ENCODE measurements at places on chromosomes 13 and 19.

DNA sequence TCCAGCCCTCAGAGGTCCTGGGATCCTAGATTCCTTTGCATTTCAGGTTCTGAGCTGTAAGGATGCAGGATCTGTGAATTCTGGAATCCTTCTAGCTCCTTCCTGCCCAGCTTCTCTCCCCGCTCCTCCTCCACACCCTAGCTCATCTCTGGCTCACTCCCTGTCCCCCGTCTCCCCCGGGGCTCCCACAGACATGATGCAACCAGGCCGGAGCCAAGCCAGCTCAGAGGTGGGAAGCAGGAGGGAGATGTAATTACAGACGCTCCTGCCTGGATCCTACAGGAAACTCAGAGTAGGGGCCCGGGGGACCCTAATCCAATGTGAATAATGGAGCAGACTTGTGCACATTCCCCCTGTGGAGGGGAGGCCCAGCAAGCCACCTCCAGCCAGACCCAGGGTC is 4.5 kb downstream of the GNG8 start:
- peak; percentile 47 for DNase-seq

GRCh38 chr19:2611483-2612464 is 90.7 kb downstream of the GNG7 start:
- no peak for DNase-seq

- no peak for DNase-seq
These were observed 362.1 kb downstream of the FOXO1 start for GRCh38 chr13:40304391-40304790.

GRCh38 chr13:30133554-30133912 is 173.8 kb downstream of the KATNAL1 start:
- no peak for DNase-seq

Data from NCI-H2171 treated with DMSO at 0.1 percent for 48 hours (cell line).